ENCODE measurements at places on chromosomes 1 and 21. TPM values are rescaled to one million over a fixed set of nuclear protein-coding genes. Genes with fewer than 3 reads are reported as not detected.

DNA sequence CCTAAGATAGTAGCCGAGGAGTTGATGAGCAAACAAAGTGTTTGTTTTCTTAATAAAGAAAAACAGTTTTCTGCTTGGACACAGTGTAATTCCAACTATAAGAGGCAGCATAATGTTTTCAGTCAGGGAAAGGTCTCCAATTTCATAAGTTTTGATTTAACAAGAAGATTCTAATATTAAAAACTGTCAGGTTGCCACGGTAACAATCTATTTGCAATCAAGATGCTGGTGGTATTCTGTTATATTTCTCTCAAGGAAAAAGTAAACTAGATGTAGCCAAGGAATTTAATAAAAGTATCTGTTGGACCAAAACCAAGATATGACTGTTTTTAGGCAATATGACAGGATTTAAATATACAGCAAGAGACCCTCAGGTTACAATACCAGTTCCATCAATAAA lies 211.7 kb downstream of the SMYD3 start:
- no peak overlapping the region for H3K27ac ChIP-seq
- no peaks in the 10 kb centered on the region for H3K4me1 ChIP-seq
- no peaks in the 10 kb centered on the region for H3K36me3 ChIP-seq
- no peak overlapping the region for H3K4me3 ChIP-seq
- peak; percentile 31 for DNase-seq

- H3K36me3 ChIP-seq, result peaks cover 12% of the 10 kb centered on the region
- peak; percentile 88 for DNase-seq
- no peak overlapping the region for H3K4me3 ChIP-seq
- no peaks in the 10 kb centered on the region for H3K27me3 ChIP-seq
- no peak overlapping the region for H3K27ac ChIP-seq
Observed at GRCh38 chr1:28602536-28603439, 10.7 kb downstream of the RAB42 start.

GRCh38 chr1:96842215-96842614 lies 120.6 kb downstream of the PTBP2 start:
- no peak overlapping the region for H3K4me3 ChIP-seq
- H3K27me3 ChIP-seq, result no peaks in the 10 kb centered on the region
- no peaks in the 10 kb centered on the region for H3K36me3 ChIP-seq
- H3K27ac ChIP-seq, result no peak overlapping the region
- peaks cover 4% of the 10 kb centered on the region for H3K4me1 ChIP-seq

DNA sequence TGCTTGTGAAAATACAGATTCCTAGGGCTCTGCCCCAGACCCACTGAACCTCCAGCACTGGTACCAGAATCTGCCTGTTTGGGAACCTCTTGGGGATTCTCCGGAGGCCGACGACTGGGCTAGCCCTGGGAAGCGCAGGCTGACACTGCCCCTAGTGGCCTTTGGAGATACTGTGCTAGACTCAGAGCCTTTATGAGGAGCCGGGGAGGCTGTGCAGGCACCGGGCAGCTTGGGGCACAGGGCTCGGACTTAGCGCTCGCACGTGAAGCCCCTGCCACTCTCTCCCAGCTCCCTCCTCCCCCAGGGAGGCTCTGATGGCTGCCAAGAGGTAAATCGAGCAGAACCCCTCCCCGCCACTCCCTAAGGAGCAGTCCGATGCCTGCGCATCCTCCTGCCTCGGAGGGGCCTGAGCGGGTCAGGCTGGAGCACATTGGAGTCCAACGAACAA lies 144.6 kb upstream of the TNR start:
- no peaks in the 10 kb centered on the region for H3K36me3 ChIP-seq
- no peaks in the 10 kb centered on the region for H3K27me3 ChIP-seq
- peak; percentile 75 for DNase-seq
- H3K4me1 ChIP-seq, result no peaks in the 10 kb centered on the region
- no peak overlapping the region for H3K27ac ChIP-seq

GRCh38 chr1:227391211-227391610 lies 72.9 kb upstream of the CDC42BPA start:
- no peaks in the 10 kb centered on the region for H3K4me1 ChIP-seq
- H3K36me3 ChIP-seq, result no peaks in the 10 kb centered on the region
- no peak overlapping the region for H3K27ac ChIP-seq
- no peaks in the 10 kb centered on the region for H3K27me3 ChIP-seq
- H3K4me3 ChIP-seq, result no peak overlapping the region
- no peak for DNase-seq

- no peak overlapping the region for H3K27ac ChIP-seq
- H3K4me3 ChIP-seq, result no peak overlapping the region
- no peaks in the 10 kb centered on the region for H3K4me1 ChIP-seq
- H3K36me3 ChIP-seq, result peaks cover 5% of the 10 kb centered on the region
- no peaks in the 10 kb centered on the region for H3K27me3 ChIP-seq
Observed at GRCh38 chr1:228291906-228292608, 84.2 kb downstream of the OBSCN start.

Gene BRDT
- not detected for total RNA-seq

GRCh38 chr1:157156058-157156541 lies 17.9 kb upstream of the ETV3 start:
- no peaks in the 10 kb centered on the region for H3K36me3 ChIP-seq
- peak; percentile 79 for DNase-seq
- no peaks in the 10 kb centered on the region for H3K27me3 ChIP-seq
- peaks cover 19% of the 10 kb centered on the region for H3K4me1 ChIP-seq
- H3K4me3 ChIP-seq, result no peak overlapping the region
- H3K27ac ChIP-seq, result no peak overlapping the region

DNA sequence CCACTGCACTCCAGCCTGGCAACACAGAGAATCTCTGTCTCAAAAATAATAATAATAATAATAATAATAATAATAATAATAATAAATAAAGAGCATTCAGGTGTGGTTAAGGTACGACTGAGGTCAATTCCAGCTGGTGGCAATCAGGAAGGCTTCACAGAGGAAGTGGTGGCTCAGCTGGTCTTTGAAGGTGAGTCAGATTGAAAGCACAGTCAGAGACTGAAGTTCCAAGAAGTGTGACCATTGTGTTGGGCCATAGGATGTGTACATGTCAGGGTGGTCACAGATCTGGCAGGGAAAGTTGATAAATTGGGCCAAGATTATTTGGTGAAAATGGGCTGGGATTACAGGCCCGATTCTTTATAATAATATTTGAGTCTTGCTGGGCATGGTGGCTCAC lies 31.0 kb upstream of the MED18 start:
- no peak for DNase-seq
- H3K27me3 ChIP-seq, result no peaks in the 10 kb centered on the region
- no peak overlapping the region for H3K4me3 ChIP-seq

- no peak overlapping the region for H3K27ac ChIP-seq
- DNase-seq, result no peak
- H3K4me3 ChIP-seq, result no peak overlapping the region
- no peaks in the 10 kb centered on the region for H3K27me3 ChIP-seq
- peaks cover 1% of the 10 kb centered on the region for H3K4me1 ChIP-seq
Observed at GRCh38 chr1:53075761-53076163, 13.7 kb downstream of the PODN start.

DNA sequence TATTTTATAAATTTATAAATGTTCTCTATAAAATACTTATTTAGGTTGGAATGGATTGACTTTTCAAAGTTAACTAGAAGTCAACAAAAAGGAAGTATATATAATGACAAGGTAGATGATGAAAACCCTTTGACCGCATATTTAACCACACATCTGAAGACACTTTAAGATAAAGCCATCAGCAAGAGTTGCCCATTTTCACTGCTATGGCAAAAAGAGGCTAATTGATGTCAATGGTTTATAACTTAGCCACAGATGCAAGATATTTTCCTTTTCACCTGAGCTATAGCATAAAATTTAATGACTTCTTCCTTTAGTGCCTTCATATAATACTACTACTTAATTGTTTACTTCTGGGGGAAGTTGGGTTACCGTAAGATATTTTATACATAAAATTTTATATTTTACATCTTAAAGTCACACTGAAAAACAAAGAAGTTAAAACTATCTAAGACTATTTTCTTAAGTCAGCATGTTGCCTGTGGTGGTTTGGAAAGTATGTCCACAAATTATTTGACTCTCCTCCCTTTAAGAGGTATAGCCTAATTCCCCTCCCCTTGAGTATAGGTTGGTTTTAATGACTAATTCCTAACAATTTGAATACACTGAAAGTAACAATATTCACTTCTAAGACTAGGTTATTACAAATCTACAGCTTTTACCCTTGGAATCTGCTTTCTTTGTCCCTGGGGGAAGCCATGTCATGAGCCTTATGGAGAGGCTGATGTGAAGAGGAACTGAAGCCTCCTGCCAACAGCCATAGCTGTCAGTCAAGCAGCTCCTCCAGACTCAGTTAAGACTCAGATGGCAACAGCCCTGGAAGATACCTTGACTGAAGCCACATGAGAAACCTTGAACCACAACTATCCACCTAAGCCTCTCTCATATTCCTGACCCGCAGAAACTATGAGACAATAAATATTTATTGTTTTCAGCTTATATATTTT lies 40.3 kb upstream of the LRRC8B start:
- DNase-seq, result no peak
- H3K4me1 ChIP-seq, result no peaks in the 10 kb centered on the region
- no peak overlapping the region for H3K4me3 ChIP-seq
- no peak overlapping the region for H3K27ac ChIP-seq
- no peaks in the 10 kb centered on the region for H3K36me3 ChIP-seq
